Fibroblast of skin of left biceps (primary cell): ENCODE measurements at places on chromosomes 13 and 19.

GRCh38 chr19:13935765-13936510 is 2.3 kb downstream of the PODNL1 start:
- no peak for DNase-seq

DNA sequence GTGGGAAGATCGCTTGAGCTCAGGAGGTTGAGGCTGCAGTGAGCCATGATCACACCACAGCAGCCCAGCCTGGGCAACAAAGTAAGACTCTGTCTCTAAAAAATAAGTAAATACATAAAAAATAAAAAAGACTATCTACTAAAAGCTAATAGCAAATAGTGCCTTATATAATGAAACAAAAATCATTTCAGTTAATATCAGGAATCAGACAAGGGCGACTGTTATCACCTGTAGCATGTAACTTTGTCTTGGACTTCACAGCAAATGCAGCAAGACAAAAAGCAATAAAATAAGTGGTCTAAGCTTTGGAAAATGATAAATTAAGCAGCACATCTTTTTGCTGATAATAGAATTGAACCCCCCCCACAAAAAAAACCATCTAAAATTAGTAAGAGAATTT is 21.2 kb upstream of the GPI start:
- no peak for DNase-seq

DNA sequence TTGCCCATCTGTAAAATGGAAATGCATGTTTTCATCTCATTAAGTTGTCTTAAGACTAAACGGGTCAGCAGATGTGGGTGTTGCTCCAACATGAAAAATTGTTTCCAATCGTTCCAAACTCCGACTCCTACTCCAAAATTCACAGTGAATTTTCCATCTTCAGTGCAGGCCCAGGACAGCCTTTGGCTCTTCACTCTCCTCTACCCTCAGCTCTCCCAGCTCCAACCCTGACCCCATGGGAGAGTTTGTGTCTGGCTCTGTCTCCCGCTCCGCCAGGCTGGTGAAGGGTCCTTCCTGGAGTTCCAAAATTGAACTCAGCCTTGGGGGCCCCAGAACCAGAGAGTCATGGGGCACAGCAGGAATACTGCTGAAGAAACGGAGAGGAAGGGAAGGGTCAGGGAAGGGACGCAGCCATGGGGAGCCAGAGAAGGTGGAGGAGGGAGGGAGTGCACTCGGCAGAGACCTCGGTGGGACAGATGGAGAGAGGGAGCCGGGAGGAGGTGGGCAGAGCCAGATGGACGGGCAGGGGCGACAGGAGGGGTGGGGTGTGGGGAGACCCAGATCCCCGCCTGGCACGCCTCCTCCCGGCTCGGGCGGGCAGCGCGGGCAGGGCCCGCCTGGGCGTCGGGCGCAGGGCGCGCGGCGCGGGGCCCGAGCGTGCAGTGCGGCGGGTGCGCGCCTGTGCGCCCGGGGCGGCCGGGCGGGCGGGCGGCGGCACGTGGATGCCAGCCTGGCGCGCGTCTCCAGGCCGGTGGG is 45.6 kb downstream of the CELF5 start:
- no peak for DNase-seq

- no peak for DNase-seq
Observed at GRCh38 chr19:47243364-47243775, 12.4 kb upstream of the BBC3 start.

DNA sequence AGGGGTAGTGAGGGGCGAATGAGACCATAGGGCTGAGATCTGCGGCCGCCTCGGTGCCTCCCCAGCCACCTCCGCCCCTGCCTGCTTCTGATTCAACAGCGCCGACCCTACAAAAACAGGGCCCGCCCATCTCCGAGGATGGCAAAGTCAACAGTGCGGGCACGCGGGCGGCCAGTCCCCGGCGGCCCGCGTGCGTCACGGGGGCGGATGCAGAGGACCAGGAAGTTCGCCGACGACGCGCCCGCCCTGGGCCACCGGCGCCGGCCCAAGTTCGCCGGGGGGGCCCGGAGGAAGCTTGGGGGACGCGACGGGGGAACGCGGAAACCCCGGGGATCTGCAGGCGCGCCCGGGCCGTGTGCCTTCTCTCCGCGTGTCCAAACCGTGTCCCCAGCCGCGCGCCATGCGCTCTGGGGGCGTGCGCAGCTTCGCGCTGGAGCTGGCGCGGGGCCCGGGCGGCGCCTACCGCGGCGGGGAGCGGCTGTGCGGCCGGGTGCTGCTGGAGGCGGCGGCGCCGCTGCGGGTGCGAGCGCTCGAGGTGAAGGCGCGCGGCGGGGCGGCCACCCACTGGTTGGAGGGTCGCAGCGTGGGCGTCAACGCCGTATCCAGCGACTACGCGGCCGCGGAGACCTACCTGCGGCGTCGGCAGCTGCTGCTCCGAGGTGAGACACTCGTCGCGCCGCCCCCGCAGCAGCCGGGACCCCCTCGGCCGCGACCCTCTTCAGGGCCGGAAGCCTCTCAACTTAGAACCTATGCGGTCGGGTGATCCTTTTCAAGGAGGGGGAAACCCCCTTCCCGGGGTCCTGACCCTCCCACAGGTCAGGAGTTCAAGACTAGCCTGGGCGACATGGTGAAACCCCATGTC is 6.8 kb upstream of the ARRDC2 start:
- DNase-seq, result no peak

GRCh38 chr19:45568732-45569131 is 15.9 kb downstream of the OPA3 start:
- no peak for DNase-seq

- DNase-seq, result no peak
Observed at GRCh38 chr13:112928972-112929782, 39.8 kb upstream of the MCF2L start.

- no peak for DNase-seq
Observed at GRCh38 chr19:4149518-4150288, 3.7 kb upstream of the CREB3L3 start.
